Activated CD8-positive, alpha-beta T cell treated with anti-CD3 and anti-CD28 coated beads for 36 hours (primary cell): ENCODE measurements at places on chromosomes 2 and 18. TPM values are rescaled to one million over a fixed set of nuclear protein-coding genes. Genes with fewer than 3 reads are reported as not detected.

DNA sequence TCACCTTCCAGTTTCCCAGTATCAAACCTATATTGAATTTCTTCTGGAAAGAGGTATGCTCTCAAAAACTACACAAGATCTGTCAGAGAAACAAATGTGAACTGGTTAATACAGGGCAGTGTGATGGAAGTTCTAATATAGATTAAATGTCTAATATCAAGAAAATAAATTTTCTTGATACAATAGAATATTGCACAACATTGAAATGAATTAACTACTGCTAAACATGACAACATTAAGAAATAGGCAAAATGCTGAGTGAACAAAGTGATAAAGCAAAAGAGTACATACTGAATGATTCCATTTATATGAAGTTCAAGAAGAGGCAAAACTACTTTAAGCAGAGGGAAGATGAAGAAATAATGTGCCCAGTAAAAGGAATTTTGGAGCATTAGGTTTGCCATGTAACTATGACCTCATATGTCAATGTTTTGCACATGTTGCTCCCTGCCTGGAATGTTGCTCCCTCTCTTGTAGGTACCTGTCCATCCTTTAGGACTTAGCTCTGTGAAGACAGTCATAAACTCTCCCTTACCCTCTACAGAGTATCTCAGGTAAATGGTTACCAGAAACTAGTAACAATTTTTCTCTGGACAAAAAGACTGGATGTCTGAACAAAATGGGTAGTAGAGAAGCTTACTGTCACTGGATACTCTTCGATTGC is 339.0 kb downstream of the RAD51AP2 start:
- no peak for DNase-seq

DNA sequence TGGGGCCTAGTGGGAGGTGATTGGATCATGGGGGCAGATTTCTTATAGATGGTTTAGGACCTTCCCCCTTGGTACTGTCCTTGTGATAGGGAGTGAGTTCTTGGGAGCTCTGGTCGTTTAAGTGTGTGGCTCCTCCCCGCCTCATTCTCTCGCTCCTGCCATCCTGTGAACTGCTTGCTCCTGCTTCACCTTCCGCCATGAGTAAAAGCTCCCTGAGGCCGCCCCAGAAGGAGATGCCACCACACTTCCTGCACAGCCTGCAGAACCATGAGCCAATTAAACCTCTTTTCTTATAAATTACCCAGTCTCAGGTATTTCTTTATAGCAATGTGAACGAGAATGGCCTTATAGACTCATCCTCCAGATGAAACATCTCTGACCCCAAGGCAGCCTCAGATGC is 101.5 kb downstream of the KCNF1 start:
- no peak for DNase-seq

DNA sequence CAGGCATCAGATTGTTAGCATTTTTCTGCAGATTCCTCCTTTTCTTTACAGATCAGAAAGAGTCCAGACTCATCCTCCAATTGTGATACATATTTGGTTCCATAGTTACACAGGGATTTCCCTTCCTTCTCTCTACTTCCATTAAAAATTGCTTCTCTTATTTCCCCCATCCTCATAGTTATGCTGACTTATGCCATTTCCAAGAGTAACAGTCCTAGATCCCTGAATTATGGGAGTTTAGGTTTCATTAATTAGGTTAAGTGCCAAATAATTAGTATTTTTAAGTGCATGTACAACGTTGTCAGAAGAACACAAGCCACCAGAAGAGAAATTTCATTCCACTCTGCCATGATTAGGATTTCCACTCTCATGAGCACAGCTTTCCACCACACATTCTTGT is 198.5 kb downstream of the BARD1 start:
- no peak for DNase-seq

ERICH2 gene
- not detected for total RNA-seq

GRCh38 chr2:71618327-71619113 is 165.2 kb downstream of the DYSF start:
- DNase-seq, result no peak

GRCh38 chr2:100990166-100990565 is 11.9 kb upstream of the RPL31 start:
- DNase-seq, result no peak

- no peak for DNase-seq
These were observed 1.7 kb downstream of the PRELID3A start for GRCh38 chr18:12409469-12409868.

MPPE1 gene
- total RNA-seq, result 22.4 TPM

DNA sequence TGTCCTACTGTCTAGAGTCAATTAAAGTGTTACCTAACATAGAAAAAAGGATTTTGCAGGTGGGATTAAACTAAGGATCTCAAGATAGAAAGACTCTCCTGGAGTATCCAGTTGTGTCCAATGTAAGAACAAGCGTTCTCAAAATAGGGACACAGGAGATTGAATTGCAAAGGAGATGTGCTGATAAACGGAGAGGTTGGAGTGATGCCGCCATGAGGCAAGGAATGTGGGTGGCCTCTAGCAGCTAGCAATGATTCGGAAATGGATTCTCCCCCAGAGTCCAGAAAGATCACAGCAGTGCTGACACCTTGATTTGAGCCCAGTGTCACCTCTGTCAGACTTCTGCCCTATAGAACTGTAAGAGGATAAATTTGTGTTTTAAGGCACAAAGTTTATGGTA is 24.1 kb upstream of the IL1RN start:
- DNase-seq, result no peak

MAPK4 gene
- total RNA-seq, result not detected

DNA sequence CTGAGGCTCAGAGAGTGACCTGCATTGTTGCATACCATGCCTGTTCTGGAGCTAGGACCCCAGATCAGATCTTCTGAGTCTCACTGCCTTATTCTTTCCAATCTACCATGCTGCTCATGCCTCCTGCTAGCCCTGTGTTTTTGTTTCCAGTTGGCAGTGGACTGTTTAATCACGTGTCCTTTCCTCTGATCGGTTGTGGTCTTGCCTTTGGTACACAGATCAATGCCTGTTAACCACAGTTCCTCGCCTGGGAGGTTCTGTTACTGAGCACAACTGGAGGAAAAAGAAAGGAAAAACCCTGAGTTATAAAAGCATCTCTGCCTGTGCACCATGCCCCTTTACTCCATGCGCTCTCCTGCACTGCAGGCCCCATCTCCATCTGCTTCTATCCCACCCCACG is 329.1 kb downstream of the SETBP1 start:
- DNase-seq, result no peak

ABCA12 gene
- total RNA-seq, result not detected

DNA sequence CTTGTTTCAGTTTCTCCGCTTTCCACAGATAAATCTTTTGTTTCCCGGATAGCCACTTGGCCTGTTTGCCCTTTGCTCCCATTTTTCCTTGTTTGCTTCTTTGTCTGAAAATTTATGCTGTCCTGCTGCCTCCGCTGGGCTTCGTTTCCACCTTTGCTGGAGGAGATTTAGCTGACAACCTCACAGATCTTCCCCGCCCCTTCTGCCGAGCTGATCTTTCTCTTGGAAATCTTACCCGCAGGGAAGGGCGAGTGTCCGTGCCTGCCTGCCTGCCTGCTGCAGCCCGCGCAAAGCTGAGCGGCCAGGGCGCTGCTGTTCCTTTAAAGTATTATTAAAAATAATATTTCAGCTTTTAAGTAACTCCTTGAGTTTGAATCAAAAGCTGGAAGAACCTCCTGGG is 1.4 kb upstream of the XRCC5 start:
- no peak for DNase-seq

- no peak for DNase-seq
These were observed 541.8 kb downstream of the SOX11 start for GRCh38 chr2:6233993-6234392.

DNA sequence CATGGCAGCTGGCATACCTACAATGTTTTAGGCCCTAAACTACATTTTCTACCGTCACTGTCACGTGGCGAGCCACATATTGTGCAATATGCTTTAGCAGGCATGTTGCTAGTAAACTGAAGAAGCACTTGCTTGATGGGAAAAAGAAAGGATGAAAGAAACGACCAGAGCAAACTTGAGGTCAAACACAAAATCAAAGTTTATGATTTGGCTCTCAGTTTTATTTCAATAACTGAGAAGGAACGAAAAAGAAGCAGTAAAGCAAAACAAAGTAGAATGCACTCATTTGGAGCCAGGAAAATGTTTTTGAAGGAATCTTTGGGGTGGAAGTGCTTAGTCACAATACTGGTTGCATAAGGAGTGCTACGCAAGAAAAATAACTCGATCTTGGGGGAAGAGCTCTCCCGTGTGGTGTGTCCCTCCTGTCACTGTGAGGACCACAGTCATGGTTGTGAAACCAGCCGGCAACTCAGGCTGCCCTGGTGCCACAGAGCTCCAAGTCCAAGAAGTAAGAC is 349.8 kb downstream of the RBM43 start:
- no peak for DNase-seq

- DNase-seq, result no peak
These were observed 71.2 kb upstream of the CREB1 start for GRCh38 chr2:207458582-207458981.

FBXO15 gene
- total RNA-seq, result 2.1 TPM

KCNJ3 gene
- not detected for total RNA-seq

GRCh38 chr2:118654945-118655344 is 192.5 kb downstream of the EN1 start:
- no peak for DNase-seq

GRCh38 chr2:68799140-68800026 is 64.8 kb downstream of the ARHGAP25 start:
- DNase-seq, result no peak

- DNase-seq, result peak; percentile 11
These were observed 81.5 kb upstream of the STON1 start for GRCh38 chr2:48448274-48449061.

EIF2B4 gene
- 29.2 TPM for total RNA-seq

FBXO48 gene
- total RNA-seq, result 1.3 TPM

DNA sequence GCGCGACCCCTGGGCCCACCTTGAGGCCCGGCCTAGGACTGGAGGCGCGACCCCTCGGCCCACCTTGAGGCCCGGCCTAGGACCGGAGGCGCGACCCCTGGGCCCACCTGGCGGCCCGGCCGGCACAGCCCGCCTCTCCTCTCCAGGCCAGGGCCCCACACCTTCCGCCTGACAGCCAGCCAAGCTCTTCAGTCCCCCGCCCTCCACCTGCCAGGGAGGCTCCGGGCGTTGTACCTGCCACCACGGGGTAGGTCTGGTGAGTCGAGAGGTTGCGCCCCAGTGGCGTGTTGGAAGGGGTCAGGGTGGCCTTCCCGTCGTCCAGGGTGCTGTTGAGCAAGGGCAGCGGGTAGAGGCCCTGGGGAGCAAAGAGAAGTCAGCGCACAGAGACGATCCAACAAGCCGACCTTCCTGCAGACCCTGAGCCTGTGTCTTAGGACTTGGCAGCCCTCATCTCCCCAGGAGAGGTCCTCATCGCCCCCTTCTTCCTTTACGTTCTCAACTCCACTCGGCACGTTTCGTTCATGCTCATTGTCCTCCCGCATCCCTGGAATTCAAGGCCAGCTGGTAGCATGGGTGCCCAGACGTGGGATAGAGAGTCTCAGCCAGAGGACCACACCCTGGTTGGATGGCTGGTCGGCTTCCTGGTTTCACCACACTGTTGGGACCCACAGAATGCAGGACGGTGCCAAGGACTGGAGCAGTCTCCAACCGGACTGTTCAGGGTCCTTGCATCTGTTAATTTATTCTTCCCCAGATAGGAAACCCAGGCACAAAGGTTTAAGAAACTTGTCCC is 42.2 kb downstream of the PAX8 start:
- DNase-seq, result no peak

DNA sequence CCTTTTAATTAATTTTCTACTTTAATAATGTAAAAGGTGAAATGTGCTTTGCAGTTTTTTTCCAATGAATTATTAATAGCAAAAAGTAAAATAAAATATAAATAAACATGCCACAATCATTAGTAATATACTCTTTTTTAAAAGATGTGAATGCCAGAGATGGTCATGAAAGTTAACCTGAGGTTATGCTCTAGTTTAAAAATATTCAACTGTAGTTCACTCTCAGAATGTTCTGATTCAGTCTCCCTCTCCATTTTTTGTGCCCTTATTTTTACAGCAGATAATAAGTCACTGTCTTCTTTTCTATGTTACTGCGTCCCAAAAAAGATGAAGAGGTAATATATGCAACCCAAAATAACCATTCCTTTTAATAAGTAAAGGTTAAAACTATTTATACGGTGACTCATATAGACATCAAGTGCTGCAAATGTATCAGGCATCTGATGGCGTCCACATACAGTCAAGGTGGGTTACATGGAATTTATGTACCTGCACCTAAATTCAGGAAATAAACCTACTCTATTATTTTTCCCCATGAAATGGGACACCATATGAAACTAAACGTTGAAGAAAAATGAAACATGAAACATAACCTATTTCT is 153.6 kb upstream of the ZNF804A start:
- no peak for DNase-seq

DNA sequence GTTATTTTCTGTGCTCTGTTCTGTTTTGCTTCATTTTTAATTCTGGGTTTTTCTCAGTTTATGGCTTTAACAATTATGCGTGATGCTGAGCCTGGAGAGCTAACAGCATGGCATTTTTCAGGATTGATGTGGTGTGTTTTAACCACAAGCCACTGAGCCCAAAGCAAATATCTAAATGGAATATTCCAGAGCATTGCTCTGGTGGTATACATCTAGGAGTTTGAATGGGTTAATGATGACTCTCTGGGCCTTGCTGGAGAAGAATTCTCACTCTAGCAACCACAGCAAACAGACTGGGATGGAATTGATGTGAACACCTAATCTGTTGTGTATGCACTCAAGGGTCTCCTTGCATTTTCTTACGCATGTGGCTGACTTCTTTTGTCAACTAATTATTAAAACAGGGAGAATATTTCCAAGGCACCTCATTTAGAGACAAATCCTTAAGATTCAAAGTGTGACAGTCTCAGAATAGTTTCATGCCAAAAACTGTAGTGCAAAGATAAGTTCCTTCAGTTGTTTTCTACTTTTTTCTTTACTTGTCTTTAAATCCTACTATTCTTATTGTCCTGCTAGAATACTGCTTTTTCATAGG is 164.0 kb downstream of the DTNA start:
- DNase-seq, result no peak

DNA sequence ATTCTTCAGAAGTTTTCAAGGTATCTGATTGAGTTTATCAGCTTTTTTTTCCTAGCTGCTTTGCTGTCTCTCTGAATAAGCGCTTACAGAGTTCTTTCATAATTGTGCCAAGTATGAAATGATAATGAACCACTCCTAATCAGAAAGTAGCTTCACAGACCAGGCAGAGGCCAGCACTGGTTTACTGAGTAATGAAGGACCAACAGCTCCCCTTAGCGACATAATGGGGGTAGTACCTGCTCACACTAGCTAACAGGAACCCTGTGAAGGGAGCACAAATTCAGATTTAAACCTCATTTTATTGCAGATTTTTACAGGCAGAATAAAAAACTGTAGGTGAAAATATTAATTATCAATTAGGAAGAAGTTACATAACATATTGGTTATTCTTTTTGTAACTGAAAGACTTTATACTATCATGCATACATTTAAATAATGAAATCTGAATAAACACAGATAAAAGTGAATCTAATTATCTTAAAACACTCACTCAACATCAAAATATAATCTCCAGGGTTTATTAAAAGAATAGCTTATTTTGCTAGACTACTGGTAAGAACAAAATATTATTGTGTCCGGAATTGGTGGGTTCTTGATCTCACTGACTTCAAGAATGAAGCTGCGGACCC is 53.7 kb upstream of the LRRC30 start:
- peak; percentile 40 for DNase-seq

- DNase-seq, result no peak
These were observed 492 bp downstream of the COLEC11 start for GRCh38 chr2:3595404-3595803.
